WERI-Rb-1 (cell line): ENCODE measurements at places on chromosomes 6 and 20.

GRCh38 chr6:52510213-52510562 is 66.7 kb downstream of the TRAM2 start:
- DNase-seq = no peak

DNA sequence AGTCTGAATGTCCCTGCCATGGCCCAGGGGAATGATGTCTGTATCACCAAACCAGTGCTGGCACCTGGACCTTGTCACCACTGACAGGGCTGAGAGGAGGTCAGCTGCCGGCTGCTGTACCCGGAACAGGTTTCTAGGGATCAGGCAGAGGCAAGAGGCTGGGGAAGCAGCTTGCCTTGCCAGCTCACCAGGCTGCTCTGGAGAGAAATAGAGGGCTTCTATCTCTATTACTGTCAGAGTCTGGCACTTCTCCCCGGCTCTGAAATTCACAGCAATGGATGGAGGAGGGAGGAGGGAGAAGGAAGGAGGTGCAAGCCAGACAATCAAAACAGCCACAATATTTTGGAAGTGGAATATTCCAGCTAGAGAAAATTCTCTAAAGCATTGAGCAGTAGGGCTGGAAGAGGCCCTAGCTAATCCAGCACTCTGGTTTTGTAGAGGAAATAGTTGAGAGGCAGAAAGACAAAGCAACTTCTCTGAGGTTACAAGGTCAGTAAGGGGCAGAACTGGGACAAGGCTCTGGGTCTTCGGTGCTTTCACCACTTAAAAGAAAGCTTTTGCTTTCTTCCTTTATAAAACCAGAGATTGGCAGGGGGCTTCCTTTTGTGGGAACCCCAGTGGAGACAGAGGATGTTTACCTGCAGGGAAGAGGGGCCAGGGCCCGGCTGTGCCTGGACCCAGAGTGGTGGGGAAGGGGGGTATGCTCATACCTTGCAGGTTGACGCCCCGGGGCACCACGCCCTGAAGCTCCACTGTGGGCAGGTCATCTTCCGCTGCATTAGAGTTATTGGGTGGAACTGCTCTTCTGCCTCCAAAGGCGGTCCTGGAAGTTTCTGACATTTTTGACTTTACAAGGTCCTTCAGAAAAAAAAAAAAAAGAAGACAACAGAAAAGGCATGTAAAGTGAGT is 2.4 kb downstream of the F13A1 start:
- no peak for DNase-seq

DNA sequence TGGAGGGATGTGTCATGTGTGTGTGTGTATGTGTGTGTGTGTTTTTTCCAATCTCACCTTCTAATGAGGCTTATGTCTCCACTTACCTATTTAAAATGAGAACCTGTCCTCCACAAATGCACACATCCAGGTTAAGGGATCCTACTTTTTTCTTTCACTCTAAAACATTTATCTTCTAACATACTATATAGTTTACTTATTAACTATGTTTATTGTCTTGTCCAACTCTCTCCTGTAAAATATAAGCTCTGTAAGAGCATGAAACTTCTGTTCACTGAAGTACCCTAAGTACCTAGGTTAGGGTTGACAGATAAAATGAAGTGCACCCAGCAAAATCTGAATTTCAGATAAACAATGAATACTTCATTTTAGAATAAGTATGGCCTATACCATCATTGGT is 29.2 kb upstream of the RBM24 start:
- DNase-seq = no peak

- no peak for DNase-seq
These were observed 631.1 kb downstream of the KIF16B start for GRCh38 chr20:15942130-15942529.

DNA sequence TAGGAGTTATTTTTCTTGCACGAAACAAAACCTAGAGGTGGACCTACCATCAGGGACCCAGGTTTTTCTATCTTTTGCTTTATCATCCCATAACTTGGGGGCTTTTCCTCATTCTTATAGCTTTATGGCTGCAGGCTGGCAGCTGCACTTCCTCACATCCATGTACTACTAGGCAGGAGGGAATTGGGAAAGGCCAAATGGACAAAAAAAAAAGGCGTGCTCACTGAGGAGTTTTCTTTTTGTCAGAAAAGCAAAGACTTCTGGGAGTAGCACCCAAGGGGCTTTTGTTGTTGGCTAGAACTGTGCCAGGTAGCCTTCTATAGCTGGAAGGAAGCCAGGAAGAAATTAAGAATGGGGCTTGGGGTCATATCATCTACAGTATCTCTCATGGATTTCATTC is 61.4 kb downstream of the SLX4IP start:
- DNase-seq = no peak

DNA sequence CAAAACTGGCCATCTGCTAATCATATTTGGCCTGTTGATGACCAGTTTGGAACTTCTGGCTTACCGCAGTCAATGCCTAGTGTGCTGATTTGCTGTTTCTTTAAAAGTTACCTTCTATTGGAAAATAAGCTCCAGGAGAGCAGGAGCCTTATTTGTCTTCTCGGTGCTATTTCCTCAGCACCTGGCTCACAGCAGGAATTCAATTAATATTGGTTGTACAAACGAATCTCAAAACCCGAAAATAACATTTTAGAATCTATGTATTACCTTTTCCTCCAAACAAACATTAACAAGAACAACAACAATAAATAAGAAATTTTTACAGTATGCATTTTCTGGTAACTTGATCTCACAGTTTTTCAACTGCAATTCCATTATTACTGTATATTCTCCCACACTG is 1080.7 kb upstream of the MAP3K7 start:
- DNase-seq = no peak

GRCh38 chr20:57109571-57109953 is 156.9 kb downstream of the BMP7 start:
- no peak for DNase-seq

- no peak for DNase-seq
These were observed 66.8 kb upstream of the EYA2 start for GRCh38 chr20:46827718-46828458.

- DNase-seq = no peak
These were observed 161.0 kb upstream of the SYNCRIP start for GRCh38 chr6:85803721-85804120.

GRCh38 chr20:19408971-19409370 is 196.5 kb downstream of the SLC24A3 start:
- DNase-seq = no peak

DNA sequence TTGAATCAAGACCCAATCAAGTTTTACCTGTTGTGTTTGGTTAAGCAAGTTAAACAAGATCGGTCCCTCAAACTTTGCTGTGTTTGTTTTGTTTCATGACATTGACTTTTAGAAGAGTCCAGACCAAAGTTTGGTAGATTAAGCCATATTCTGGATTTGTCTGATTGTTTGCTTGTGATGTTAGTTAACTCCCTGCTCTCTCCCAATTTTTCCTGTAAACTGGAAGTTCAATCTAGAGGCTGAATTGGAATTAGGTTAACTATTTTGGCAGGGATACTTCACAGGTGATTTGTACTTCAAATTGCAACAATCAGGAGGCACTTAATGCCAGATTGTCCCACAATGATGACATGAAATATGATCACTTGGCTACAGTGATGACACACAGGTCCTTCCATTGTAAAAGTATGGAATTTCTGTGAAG is 13.6 kb upstream of the SH3BGRL2 start:
- no peak for DNase-seq

DNA sequence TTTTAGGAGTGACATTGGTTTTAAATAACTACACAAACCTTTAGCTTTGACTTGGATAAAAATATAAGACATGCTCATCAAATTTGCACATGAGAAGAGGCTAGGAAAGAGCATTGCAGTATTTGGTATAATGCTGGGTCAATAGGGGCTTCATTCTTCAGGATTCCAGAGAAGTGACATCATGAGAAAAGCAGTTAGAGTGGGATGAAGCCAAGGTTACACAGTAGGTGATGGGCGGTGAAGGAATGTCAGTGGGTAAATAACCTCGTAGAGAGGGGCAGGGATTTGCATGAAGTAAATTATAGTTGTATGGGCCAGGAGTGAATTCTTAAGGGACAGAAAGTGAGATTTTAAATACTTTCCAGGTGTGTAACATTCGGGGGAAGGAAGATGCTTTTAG is 216.2 kb downstream of the RFPL4B start:
- DNase-seq = no peak

- DNase-seq = peak; percentile 16
These were observed at the start of gene RFX6 for GRCh38 chr6:116876635-116877611. Gene RFX6, plus strand, starts transcription at chr6:116877242. Its CDS starts 34 bp downstream, at chr6:116877276.

GRCh38 chr6:71236926-71237434 is 51.6 kb upstream of the OGFRL1 start:
- no peak for DNase-seq

DNA sequence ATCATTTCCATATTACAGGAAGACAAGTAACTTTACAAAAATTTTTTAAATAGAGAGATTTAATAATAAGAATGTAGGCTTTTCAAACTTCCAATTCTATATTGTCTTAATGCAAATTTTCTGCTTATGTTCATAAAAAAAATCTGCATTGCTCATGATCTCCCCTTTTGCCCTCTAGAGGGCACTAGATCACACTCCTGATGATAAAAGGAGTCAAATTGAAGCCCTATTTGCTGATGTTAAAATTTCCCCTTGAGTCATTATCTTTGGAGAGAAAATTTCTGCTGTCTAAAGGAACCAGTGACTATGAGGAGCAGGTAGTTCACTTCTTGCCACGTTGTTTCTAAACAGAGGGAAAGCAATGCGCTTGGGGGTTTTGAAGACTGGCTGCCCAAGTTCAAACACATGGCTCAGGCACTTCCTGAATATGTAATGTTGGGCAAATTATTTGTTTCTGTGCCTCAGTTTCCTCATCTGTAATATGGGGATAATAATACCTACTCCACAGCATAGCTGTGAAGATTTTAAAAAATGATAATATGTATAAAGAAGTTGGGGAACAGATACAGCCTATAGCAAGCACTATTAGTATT is 874.2 kb downstream of the TFAP2A start:
- DNase-seq = peak; percentile 27

DNA sequence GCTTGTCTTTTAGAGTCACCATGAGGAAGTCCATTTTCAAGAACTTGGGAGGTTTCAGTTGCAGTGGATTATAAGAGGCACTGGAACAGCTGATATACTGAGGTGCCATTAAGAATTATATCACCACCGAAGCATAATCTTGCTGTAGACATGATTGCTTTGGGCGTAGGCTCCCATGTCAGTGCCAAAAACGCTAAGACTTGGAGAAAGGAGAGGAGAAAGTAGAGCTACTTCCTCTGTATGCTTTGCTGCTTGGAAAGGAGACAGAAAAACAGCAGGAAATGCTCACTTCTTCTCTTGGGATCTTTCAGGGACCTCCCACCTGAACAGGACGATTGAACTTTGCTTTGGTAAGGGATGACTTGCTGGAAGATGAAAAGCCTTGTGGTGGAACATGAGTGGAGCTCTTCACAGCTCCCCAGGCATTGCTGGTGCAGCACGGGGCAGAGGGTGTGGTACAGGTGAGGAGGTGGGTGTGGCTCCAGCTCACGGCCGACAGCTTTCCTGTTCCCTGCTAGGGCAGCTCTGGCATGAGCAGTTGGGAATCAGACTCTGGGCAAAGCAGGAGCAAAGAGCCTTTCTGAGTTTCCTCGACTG is 190.4 kb upstream of the JAG1 start:
- DNase-seq = no peak

GRCh38 chr6:129615020-129615419 is 95.0 kb downstream of the ARHGAP18 start:
- DNase-seq = no peak
